ENCODE measurements at places on chromosomes 7 and 10.

GRCh38 chr7:18268571-18268970 is 227.0 kb upstream of the HDAC9 start:
- DNase-seq: no peak

DNA sequence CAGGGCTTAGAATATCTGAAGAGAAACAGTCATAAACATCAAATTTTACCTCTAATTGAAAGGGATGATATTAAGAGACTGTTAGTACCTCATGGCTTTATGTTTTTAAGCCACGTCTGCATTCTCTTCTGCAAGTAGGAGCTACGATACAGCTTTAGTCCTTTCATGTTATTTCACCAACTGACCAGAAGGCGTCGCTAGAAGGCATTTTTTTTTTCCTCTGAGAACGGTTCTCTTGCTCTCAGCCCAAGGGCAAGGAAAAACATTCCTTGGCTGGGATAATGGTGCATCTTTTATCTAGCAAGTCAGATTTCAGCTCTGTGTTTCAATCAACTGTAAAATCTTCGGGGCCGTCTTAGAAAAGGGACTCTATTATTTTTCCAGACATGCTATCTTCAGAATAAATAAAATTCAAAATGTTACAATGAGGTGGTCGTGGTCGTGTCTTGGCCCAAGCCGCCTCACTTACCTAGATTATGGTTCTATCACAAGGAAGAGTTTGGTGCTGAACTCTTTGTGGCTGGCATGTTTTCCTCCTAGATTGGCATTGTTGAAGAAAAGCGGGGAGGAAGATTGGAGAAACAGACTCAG is 41.6 kb upstream of the LYZL2 start:
- DNase-seq: peak; percentile 79

GRCh38 chr7:100567751-100568175 is 5.9 kb downstream of the SAP25 start:
- no peak for DNase-seq

GRCh38 chr10:118307220-118307619 is 34.9 kb downstream of the FAM204A start:
- no peak for DNase-seq

DNA sequence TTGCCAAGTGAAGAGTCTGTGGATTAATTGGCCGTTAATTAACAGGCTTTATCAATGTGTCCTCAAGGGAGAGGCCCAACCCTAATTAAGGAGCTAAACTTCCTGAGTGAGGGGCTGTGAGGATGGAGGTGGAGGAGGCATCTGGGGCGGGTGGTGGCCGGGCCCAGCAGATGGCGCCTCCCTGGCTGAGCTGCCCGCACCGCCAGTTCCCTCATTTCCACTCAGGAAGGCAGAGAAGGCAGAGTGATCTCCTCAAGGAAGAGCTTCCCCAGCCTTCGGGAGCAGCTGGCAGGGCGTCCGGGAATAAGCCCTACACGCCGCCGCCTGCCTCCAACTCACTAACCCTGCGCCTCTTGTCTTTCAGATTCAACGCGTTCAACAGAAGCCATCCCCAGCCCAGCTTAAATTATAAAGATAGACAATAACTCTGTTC is 112.2 kb downstream of the CYTH3 start:
- peak; percentile 74 for DNase-seq

- no peak for DNase-seq
These were observed 58.2 kb upstream of the SLC25A13 start for GRCh38 chr7:96380111-96380512.
